T-cell (primary cell): ENCODE measurements at places on chromosomes 1 and 21. TPM values are rescaled to one million over a fixed set of nuclear protein-coding genes. Genes with fewer than 3 reads are reported as not detected.
A peak's percentile ranks its signal among the peaks of the same experiment; 100 is the strongest.

DNA sequence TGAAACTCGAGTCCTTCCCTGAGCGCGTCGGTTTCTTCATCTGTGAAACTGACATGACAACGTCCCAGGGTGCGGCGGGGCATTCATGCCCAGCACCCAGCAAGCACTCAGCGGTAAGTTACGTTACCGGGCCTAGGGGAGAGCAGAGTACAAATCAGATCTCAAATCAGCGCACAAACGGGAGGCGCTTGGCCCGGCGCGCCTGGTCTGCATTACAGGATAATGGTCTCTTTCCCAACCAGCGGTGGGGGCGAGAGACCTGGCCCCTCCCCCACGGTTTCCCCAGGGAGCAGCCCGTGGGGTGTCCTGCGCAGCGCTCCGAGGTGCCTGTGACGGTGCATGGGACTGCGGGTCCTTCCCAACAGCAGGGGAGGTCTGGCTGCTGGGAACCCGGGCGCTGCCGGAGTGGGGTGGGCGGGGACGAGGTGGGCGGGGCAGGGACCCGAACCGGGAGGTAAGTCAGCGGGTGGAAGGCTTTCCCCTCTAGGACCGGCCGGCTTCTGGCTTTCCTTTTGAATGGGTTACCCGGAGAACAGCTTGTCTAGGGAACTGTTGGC, 1.0 kb downstream of the TMEM51 start:
- H3K36me3 ChIP-seq, result no peaks in the 10 kb centered on the region
- H3K27me3 ChIP-seq, result peaks cover 49% of the 10 kb centered on the region
- H3K27ac ChIP-seq, result no peak overlapping the region
- H3K4me1 ChIP-seq, result peaks cover 3% of the 10 kb centered on the region
- no peak for DNase-seq

- H3K27ac ChIP-seq, result no peak overlapping the region
- no peak overlapping the region for H3K4me3 ChIP-seq
- no peaks in the 10 kb centered on the region for H3K36me3 ChIP-seq
- DNase-seq, result no peak
- no peaks in the 10 kb centered on the region for H3K4me1 ChIP-seq
These were observed 232.9 kb upstream of the USP25 start for GRCh38 chr21:15496911-15497310.

DNA sequence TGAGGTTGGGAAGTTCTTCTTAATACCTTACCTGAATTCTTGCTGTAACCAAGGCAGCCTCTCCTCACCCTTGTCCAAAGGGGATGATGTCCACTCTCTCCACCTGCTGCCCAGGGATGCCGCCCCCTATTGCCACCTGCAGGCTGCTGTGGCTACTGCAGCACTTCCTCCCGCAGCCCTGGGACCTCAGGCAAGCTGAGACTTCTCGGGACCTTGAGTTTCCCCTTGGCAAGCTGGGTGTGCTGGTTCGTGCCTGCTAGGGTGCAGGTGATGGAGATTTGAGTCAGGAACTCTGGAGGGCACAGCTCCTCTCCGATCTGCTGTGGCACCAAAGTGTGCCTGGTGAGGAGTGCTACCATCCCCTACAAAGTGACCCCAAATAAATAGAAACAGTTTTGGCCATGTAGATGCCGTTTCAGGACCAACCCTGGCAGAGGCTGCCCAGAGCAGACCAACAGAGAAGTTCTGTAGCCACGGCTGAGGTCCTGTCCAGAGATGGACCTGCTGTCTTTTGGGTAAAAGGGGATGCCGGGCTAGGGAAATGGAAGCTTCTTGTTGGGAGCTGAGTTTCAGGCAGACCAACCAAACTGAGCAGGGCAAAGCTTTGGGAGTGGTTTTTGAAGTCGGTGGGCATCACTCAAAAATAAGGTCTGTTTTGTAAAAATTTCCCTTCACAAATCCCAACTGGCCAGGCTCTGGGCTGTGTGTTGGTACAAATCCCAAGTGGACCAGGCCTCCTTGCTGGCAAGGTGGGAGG, 31.7 kb downstream of the RUNX3 start:
- peaks cover 66% of the 10 kb centered on the region for H3K4me1 ChIP-seq
- no peak for DNase-seq
- no peaks in the 10 kb centered on the region for H3K27me3 ChIP-seq
- H3K36me3 ChIP-seq, result peaks cover 25% of the 10 kb centered on the region

GRCh38 chr1:212873518-212873917, 15.4 kb downstream of the FLVCR1 start:
- no peak overlapping the region for H3K4me3 ChIP-seq
- peaks cover 22% of the 10 kb centered on the region for H3K36me3 ChIP-seq
- DNase-seq, result no peak
- no peaks in the 10 kb centered on the region for H3K4me1 ChIP-seq

- H3K27me3 ChIP-seq, result peaks cover 11% of the 10 kb centered on the region
- no peaks in the 10 kb centered on the region for H3K36me3 ChIP-seq
- no peak overlapping the region for H3K27ac ChIP-seq
- DNase-seq, result no peak
- no peak overlapping the region for H3K4me3 ChIP-seq
These were observed 33.9 kb upstream of the PM20D1 start for GRCh38 chr1:205883792-205884191.

GRCh38 chr1:233897325-233898162, 6.9 kb upstream of the SLC35F3 start:
- H3K4me1 ChIP-seq, result no peaks in the 10 kb centered on the region
- DNase-seq, result no peak

- H3K4me3 ChIP-seq, result no peak overlapping the region
- no peaks in the 10 kb centered on the region for H3K27me3 ChIP-seq
- H3K4me1 ChIP-seq, result peaks cover 23% of the 10 kb centered on the region
- no peak for DNase-seq
- no peaks in the 10 kb centered on the region for H3K36me3 ChIP-seq
- no peak overlapping the region for H3K27ac ChIP-seq
These were observed 36.1 kb downstream of the EPB41 start for GRCh38 chr1:28950449-28950848.

GRCh38 chr1:33001282-33001681, 35.4 kb downstream of the AK2 start:
- no peak for DNase-seq
- no peaks in the 10 kb centered on the region for H3K27me3 ChIP-seq
- H3K4me3 ChIP-seq, result no peak overlapping the region
- peaks cover 3% of the 10 kb centered on the region for H3K4me1 ChIP-seq

- no peaks in the 10 kb centered on the region for H3K27me3 ChIP-seq
- H3K27ac ChIP-seq, result no peak overlapping the region
- H3K4me1 ChIP-seq, result no peaks in the 10 kb centered on the region
- no peak overlapping the region for H3K4me3 ChIP-seq
- no peaks in the 10 kb centered on the region for H3K36me3 ChIP-seq
These were observed 120.0 kb downstream of the GIPC2 start for GRCh38 chr1:78165816-78166215.

The PGLYRP3 gene
- total RNA-seq, result not detected

GRCh38 chr1:94622757-94623156, 81.2 kb upstream of the F3 start:
- H3K36me3 ChIP-seq, result no peaks in the 10 kb centered on the region
- H3K27ac ChIP-seq, result no peak overlapping the region
- H3K4me3 ChIP-seq, result no peak overlapping the region

The CD1C gene
- total RNA-seq, result 1.4 TPM

DNA sequence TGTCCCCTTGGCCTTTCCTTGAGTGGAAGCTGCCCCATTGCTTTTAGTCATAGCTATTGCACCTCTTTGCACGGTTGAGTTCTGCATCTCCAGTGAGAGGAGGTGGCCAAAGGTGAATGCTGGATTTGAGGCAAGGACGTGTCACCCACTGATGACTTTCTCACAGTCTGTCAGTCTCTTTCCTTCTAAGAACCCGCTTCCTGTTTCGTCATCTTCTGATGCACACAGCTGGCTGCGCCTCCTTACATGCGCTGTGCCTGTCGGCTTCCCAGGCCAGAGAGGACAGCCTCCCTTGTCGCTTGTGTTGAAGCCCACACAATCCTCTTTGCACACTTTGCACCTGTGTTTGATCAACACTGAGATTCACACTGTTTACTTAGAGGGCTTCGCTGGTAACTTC, 41.8 kb upstream of the PWP2 start:
- H3K27me3 ChIP-seq, result no peaks in the 10 kb centered on the region
- DNase-seq, result peak; percentile 84
- no peak overlapping the region for H3K4me3 ChIP-seq
- H3K4me1 ChIP-seq, result peaks cover 33% of the 10 kb centered on the region
- H3K27ac ChIP-seq, result peak overlapping the region; percentile 92
- H3K36me3 ChIP-seq, result peaks cover 4% of the 10 kb centered on the region

DNA sequence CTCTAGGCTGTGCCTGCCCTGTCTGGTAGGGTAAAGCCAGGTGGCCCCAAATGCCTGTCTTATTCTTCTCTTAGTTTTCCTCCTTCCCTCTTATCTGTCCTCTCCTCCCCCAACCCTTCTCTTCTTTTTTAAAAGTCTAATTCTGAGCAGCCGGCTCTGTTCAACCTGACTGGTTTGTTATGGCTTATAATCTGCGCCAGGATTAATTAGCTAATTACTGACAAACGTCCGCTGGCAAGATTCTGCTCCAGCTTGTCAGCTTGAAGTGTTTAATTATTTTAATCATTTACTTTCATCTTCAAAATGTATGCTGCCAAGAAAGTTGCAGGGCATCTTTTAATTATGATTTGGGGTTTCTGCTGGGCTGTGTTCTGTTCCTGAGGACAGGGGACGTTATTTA, 27.2 kb upstream of the PSMB2 start:
- no peak overlapping the region for H3K27ac ChIP-seq
- no peak overlapping the region for H3K4me3 ChIP-seq
- H3K36me3 ChIP-seq, result no peaks in the 10 kb centered on the region
- H3K27me3 ChIP-seq, result peaks cover 8% of the 10 kb centered on the region

The INTS7 gene
- total RNA-seq, result 8.8 TPM

The ECM1 gene
- 1.4 TPM for total RNA-seq

DNA sequence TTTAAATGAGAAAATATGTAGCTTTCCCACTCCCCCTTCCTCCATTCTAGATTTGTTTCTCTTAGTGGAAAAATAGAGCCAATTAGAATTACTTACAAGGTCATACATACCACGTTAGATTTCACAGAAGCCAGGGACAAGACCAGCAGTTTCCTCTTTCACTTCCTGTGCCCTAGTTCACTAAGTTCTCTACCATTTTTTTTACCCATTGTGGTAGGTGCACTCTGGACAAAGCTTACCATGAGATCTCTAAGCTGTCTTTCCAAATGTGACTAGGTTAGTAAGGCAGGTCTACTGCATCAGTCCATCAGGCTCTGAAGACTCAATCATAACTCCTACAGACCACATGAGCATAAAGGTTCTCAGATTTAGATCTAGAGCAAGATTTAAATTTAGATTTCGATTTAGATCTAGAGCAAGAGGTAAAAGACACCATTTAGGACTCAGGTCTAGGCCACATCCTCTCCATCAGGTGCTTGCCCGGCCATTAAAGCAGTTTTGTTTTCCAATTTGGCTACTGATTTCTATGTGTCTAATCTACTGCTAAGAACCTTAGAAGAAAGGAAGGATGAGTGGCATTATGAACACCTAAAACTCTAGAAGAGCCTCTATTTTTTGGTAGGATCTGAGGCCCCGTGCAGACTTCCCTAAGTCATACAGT, 235.3 kb downstream of the FAF1 start:
- peaks cover 3% of the 10 kb centered on the region for H3K36me3 ChIP-seq
- H3K27ac ChIP-seq, result peak overlapping the region; percentile 56
- H3K4me3 ChIP-seq, result no peak overlapping the region
- DNase-seq, result no peak
- H3K27me3 ChIP-seq, result no peaks in the 10 kb centered on the region

GRCh38 chr1:3968851-3969250, 68.8 kb upstream of the C1orf174 start:
- no peak overlapping the region for H3K27ac ChIP-seq
- no peak for DNase-seq
- no peaks in the 10 kb centered on the region for H3K36me3 ChIP-seq
- H3K27me3 ChIP-seq, result peaks cover 24% of the 10 kb centered on the region

The SLAMF7 gene
- total RNA-seq, result 14.8 TPM

GRCh38 chr21:15514073-15514946, 215.5 kb upstream of the USP25 start:
- no peak overlapping the region for H3K4me3 ChIP-seq
- H3K36me3 ChIP-seq, result no peaks in the 10 kb centered on the region
- H3K4me1 ChIP-seq, result peaks cover 32% of the 10 kb centered on the region
- peak; percentile 68 for DNase-seq
- H3K27me3 ChIP-seq, result no peaks in the 10 kb centered on the region

- no peak for DNase-seq
- H3K27me3 ChIP-seq, result no peaks in the 10 kb centered on the region
- H3K36me3 ChIP-seq, result no peaks in the 10 kb centered on the region
- H3K27ac ChIP-seq, result no peak overlapping the region
- H3K4me1 ChIP-seq, result no peaks in the 10 kb centered on the region
These were observed 87.8 kb downstream of the GLUL start for GRCh38 chr1:182303778-182304177.

DNA sequence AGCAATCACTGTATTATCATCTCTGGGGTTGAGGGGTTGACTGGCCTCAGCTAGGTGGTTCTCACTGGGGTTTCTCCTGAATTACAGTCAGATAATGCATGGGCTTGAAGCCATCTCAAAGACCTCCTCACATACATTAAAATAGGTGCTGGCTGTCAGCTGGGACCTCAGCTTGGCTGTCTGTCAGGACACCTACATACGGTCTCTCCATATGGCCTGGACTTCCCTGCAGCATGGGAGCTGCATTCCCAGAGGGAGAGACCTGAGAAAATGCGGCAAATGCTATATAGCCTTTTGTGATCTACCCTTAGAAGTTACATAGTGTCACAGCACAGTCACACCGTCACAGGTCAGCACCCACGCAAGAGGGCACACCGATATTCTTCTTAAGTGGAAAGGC, 93.6 kb downstream of the TSEN15 start:
- H3K4me1 ChIP-seq, result no peaks in the 10 kb centered on the region
- H3K27ac ChIP-seq, result no peak overlapping the region
- peaks cover 7% of the 10 kb centered on the region for H3K27me3 ChIP-seq
- no peak for DNase-seq

DNA sequence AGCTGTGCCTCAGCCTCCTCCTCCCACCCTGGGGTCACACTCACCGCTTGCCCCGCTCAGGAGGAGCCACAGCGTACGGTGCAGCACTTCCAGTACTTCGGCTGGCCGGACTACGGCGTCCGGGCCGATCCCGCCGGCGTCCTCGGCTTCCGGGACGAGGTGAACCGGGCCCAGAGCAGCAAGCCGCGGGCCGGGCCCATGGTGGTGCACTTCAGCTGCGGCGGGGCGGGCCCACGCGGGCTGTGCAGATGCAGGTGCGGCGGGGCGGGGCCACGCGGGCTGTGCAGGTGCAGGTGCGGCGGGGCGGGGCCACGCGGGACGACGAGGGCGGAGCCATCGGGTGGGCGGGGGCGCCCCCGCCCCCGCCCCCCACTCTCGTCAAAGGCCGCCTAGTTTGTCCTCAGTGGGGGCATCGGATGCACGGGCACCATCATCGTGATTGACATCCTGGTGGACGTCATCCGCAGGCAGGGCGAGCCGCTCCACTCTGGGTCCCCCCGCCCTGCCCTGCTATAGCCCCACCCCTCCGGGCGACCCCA, 5.5 kb downstream of the RNF223 start:
- H3K36me3 ChIP-seq, result no peaks in the 10 kb centered on the region
- H3K4me1 ChIP-seq, result peaks cover 28% of the 10 kb centered on the region
- no peak overlapping the region for H3K27ac ChIP-seq
- H3K27me3 ChIP-seq, result no peaks in the 10 kb centered on the region

- no peak for DNase-seq
- H3K4me1 ChIP-seq, result peaks cover 18% of the 10 kb centered on the region
- H3K27ac ChIP-seq, result no peak overlapping the region
- no peaks in the 10 kb centered on the region for H3K27me3 ChIP-seq
- no peak overlapping the region for H3K4me3 ChIP-seq
These were observed 8.1 kb upstream of the GADD45A start for GRCh38 chr1:67676946-67677345.

The TRAPPC3 gene
- 42.3 TPM for total RNA-seq
